ENCODE measurements at places on chromosomes 6 and 20.

DNA sequence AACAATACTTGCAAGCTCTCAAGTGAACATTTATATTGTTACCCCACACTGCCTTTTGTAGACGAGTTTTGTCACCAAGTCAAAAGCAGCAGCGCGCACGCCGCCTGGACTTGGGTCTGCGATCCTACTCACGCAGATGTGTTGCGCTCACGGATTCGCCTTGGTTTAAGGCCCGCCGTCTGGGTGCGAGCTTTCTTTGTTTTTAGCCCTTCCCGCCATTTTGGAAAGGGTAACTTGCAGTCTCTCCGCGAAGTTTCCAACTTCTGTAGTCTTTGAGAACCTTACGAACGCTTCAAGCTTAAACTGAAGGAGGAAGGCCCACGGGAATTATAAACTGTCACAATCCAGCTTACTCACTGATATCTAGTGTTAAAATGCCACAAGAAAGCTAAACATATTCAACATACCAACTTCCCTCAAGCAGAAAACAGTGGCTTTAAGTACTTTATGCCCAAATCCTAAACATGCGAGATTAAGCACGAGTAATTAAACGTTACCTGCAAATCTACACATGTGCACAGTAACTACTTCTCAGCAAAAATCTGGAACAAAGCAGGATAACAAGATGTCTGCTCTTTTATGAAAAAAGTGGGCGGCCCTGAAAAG lies 80.4 kb upstream of the BTN3A2 start:
- peak; percentile 77 for DNase-seq

DNA sequence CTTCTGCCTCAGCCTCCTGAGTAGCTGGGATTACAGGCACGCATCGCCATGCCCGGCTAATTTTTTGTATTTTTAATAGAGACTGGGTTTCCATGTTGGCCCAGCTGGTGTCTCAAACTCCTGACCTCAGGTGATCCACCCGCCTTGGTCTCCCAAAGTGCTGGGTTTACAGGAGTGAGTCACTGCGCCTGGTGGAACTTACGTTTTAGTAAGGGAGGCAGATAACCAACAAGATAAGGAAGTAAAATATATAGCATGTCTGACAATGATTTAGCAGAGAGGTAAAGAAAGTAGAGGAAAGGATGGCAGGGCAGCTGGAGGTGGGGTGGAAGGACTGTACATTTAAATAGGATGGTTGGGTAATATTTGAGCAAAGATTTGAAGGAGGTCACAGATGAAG lies 12.8 kb upstream of the MYMX start:
- DNase-seq = no peak

DNA sequence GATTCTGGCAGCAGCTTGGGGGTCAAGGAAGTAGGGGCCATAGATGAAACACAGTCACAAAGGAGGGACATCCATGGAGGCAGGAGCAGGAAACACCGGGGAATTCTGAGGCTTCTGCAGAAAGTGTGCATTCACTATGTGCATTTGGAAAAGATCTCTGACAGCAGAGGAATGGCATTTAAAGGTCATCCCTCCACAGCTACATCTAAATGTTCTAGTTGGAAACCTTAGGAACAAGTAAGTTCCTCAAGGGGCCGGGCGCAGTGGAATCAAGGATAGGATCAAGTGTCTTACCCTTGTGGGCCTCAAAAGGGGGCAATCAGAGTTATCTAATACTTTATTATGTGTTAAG lies 8.8 kb downstream of the C6orf136 start:
- DNase-seq = no peak

DNA sequence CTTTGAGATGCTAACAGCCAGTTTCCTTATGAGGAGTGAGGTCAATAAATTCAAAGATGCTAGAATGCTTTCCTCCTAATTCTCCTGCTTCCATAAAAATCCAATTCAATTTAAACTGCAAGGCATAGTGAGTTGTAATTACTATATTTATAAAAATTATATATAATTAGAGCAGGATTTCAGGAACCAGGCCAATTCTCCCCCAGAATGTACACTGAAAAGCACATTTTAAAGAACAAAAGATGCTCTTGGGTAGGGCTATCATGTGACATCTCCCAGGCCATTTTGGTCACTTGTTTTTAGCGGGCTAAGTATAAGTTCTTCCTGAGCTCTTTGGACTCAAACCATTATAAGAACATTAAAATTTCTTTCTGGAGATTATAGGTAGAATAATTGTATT lies 195.7 kb upstream of the KCNG1 start:
- DNase-seq = no peak

DNA sequence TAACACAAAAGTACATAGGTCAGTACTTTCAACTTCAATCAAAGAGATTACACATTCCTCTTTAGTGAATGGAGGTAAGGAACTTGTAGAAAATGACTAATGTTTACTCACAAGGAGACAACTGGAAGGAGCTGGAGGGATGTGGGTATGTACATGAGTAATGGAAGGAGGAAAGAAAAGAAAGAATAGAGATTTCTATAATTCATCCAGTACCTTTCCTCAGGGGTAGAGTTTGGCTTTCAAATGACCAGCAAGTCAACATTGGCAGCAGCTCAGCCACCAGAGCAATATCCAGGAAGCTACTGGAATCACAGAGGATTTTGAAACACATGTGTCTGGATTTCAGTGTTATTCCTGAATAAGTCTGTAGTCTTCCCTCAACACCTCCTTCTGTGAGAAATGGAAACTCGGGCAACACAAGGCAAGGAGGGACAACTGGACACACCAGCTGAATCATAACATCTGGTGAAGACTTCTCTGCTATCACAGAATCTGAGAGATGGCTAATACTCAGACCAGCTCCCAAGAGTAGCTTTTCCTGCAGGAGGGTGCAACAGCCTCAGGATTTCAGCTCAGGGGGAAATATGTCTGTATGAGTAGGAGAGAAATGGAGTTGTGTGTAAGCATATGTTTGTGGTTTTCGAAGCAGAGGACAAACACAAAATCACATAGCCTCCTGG lies 98.8 kb downstream of the HAO1 start:
- DNase-seq = peak; percentile 74

- no peak for DNase-seq
Observed at GRCh38 chr6:128966934-128967333, 84.0 kb downstream of the LAMA2 start.

DNA sequence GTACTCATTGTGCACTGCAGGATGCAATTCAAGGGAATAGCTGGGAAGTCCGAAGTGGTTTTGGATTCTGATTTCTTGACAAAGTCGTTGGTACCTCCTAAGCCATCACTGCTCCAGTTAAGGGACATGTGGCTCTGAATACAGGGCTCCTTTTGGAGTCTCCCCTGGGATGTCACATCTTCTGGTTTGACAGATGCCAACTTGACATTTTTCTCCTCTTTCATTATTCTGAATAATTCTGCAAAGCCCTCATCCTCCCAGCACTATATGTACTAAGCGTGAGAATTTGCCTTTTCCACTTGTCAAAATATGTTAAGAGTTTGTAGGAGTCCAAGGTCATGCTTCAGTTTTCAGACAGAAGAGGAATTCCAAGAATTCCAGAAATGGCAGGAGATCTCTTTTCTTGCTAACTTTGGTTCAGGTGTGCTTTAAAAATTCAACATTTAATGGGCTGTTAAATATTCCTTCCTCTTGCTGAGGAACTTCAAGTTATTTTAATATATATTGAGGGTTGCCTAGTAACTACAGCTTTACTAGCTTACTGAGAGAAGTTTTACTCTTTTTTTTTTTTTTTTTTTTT lies 38.7 kb downstream of the DOK5 start:
- DNase-seq = no peak
